ENCODE measurements at places on chromosomes 1 and 21.

DNA sequence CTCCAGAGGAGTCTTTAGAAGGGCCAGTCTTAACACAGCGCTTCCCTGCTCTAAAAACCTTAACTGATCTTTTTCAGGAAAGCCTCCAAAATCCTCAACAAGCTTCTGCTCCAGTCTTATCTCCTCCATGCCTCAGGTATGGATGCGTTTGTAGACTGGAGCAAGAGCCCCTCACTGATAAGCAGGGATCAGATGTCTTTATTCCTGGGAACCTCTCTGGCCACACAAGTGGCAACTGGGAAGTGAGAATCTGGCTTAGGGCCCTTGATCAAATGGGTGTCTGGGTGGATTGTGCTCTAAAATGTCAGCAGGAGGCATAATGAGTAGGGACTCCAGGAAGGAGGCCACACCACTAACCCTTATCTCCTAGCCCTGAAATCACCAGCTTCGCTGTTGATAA lies 1.4 kb downstream of the ZBTB8A start:
- DNase-seq: no peak

- DNase-seq: no peak
Measured at GRCh38 chr1:118992868-118993699, 4.9 kb upstream of the TBX15 start.

- peak; percentile 55 for DNase-seq
Measured at GRCh38 chr1:179080866-179081686, 794 bp upstream of the TOR3A start.

DNA sequence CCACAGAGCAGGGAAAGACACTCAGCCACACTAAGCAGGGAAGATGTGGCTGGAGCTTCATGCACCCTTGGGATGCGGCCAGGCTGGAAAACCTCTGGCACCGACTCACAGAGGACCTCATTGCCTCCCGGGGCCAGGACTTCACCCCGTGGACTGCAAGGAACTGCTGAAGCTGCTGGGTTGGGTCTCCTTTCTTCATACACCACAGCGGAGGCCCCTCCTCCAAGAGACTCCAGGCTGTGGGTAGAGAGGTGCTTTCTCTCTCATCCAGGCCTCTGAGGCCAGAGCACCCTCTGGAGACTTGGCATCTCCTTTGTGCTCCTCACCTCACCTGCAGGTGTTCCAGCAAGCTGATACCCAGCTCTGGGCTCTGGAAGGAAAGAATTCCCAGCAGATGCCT lies 76.0 kb upstream of the EDN2 start:
- no peak for DNase-seq

DNA sequence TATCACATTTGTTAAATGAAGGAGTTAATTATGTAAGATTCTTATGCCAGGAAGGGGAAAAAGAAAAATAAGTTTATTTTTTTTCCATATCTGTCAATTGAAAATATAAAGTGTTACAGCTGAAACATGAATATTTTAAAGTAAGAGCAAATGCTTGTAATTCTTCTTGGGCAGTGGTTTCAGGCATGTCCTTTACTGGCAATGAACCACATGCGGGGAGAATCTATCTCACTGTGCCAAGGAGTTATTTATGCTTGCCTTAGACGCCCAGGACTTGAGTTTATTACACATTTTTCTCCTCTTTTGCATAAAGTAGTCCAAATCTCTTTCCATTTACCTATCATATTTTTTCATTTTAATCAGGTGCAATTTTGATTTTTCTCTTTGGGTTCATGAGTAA lies 207.8 kb upstream of the NRIP1 start:
- no peak for DNase-seq

DNA sequence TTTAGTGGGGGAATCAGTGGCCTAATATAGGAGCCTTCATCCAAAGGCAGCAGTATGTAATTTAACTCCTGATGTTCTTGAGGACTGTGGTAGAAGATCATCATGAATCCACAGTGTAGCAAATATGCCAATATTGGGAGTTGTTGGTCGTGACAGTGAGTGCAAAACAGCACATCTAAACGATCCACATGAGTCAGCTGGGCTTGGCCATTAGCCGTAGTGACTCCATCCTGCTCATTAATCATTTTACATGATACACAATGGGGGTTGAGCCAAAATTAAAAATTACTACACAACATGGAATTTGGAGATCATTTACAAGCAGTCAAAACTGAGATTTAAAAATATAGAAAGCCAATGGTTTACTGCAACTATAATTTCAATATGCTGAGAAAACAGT lies 653.9 kb upstream of the CAMK1G start:
- DNase-seq: no peak

GRCh38 chr1:150022357-150022756 lies 11.8 kb upstream of the OTUD7B start:
- no peak for DNase-seq

- no peak for DNase-seq
Measured at GRCh38 chr1:84479998-84480397, 932 bp downstream of the RPF1 start.

- DNase-seq: peak; percentile 98
Measured at GRCh38 chr1:225777583-225778336, at the start of gene SRP9. Gene SRP9, plus strand, starts transcription at chr1:225777826. Its CDS starts 115 bp downstream, at chr1:225777941.

DNA sequence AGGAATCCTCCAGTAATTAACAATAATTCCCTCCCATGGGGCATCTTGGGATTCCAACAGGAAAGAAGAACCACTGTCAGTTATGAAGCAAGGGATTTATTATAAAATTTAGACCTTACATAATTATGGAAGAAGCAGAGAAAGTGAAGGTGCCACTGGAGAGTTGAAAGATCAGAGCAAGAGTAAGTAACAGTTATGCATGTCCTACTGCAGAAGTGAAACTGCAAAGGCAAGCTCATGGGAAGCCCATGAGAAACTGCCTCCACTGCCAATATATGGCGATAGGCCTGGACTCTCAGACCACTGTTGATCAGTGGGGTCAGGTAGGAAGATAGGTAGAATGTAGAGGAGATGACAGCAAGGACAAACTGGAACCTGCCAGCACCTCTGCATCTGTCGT lies 123.6 kb upstream of the ZNF648 start:
- no peak for DNase-seq

DNA sequence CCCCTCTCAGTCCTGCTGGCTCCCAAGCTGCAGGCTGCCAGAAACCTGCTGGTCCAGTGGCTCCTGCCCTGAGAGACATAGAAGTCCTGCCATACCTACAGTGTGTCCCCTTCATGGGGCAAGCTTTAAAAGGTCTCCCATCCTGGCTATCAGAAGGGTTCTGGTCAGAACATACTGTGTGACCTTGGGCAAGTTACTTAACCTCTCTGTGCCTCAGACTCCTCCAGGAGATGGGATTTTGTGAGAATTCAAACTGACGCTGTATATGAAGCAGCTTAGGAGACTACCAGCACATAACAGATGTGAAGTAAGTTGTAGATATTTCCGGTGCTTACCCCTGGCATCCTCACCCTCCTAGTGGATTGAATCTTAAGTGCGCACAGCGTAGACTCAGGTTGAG lies 8.7 kb upstream of the GJB5 start:
- DNase-seq: no peak

DNA sequence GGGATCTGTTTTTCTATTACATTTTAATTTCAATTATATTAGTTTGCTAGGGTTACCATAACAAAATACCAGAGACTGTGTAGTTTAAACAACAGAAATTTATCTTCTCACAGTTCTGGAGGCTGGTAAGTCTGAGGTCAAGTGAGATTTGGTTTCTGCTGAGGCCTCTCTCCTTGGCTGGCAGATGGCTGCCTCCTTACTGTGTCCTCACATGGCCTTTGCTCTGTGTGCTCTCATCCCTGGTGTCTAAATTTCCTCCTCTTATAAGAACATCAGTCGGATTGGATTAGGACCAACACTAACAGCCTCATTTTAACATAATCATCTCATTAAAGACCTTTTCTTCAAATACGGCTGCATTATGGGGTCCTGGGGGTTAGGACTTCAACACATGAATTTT lies 195.2 kb upstream of the CHODL start:
- DNase-seq: no peak

- DNase-seq: no peak
Measured at GRCh38 chr1:116537040-116537831, 33.6 kb downstream of the CD58 start.

DNA sequence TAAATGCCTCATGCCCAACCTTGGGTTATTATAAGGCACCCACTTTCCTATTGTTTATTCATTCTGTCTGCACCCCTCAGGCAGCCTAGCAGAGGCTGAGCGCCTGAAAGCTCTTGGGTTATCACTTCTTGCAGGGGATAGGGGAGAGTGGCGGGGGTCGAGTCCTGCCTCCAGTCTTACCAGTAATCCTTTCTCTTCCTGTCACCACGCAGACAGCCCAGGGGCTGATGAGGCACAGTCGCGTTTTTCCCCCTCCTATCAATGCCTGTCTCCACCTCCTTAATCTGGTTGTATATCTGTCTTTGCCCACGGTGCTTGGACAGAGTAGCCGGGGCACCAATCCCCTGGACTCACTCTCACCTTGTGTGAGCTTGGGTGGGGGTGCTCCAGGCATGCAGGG lies 733.1 kb downstream of the MATN1 start:
- no peak for DNase-seq

DNA sequence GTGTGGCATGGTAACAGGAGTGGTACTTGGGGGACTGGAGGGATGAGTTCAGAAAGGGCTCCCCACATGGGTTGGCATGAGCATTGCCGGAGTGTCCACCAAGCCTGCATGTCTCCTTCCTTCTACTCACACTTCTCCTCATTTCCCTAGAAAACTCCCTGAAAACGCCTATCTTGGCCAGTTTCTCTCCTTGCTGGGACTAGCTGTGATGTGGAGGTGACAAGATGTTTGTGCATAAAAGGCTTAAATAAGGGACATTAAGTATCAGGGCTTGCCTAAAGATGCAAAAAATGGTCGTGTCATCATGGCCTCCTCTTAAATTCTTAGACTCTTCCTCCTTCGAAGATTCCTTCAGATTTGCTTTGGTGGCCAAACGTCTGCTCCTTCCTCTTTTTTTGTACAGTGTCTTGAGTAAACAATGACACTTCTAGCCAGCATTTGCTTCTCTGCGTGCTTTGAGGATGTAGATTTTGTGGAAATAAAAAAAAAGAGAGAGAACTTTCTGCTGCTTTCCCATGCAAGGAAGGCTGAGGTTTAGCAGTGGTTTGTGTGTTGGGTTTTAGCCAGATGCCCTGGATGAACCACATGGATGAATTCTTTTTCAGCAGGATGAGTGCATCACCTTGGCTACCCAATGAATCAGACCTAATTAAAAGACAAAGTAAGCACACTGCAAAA lies 239.1 kb upstream of the IRF2BP2 start:
- no peak for DNase-seq

DNA sequence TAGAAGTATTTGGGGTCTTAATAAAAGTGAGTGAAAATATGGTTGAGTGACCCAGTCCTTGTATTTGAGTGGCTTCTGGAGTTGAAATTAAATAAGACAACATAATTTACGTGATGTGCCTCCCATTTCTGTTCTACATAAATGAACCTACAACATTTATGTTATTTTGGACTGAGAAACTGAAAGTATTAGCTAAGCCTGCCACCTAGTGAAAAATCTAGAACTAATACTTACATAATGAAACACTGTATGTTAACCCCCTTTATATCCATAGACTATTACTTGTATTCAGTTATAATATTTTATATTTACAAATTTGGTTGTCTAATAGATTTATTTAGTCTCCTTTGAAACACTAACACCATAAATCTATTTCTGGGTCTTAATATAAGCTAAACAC lies 298.9 kb downstream of the KCNT2 start:
- no peak for DNase-seq

- DNase-seq: no peak
Measured at GRCh38 chr1:61207416-61207815, 125.1 kb downstream of the NFIA start.

- DNase-seq: no peak
Measured at GRCh38 chr1:157806431-157807149, 13.3 kb downstream of the FCRL1 start.
